ENCODE measurements at places on chromosomes 2 and 18.

DNA sequence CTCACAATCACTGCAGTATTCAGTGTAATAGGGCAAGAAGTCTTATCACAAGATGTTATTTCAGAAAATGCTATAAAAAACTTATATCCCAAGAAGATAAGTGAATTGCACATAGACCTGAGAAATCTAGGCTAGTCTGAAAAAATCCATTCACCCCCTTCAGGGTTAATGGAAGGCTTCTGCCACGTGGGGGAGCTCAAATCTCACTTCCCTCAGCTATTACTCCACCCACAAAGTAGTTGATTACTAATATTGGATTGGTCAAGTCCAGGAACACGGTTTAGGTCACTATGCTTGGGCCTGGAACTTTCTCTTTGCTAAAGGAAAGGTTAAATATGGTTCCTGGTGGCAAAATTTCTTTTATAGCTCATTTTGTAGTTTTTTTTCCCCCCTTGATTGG, 51.2 kb upstream of the ADAM23 start:
- DNase-seq: peak; percentile 11

DNA sequence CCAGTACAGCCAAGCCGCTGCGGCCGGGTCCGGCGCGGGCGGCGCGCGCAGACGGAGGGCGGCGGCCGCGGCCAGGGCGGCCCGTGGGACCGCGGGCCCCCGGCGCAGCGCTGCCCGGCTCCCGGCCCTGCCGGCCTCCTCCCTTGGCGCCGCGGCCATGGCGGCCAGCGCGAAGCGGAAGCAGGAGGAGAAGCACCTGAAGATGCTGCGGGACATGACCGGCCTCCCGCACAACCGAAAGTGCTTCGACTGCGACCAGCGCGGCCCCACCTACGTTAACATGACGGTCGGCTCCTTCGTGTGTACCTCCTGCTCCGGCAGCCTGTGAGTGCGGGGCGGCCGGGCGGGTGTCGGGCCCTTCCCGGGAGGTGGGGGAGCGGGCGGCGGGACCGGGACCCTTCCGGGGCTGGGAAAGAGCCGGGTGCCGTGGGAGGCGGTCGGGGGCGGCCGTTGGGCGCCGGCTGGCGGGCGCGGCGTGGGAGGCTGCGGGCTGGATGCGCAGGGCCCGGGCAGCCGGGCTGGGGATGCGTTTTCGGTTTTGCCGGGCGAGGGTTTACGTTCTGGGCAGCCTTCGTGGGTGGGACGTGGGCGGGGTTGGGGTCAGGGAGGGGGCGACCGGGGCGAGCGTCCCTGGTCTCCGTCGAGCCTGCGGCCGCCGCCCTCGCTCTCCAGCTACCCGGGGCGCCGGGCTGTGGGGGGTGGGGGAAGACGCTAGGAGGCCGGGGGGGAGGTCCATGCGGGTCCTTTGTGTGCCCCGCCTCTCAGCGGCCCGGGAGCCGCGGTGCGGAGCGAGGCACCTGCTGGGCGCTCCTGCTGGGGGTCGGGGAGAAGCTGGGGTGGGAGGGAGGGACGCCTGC, 537 bp downstream of the AGFG1 start:
- peak; percentile 33 for DNase-seq

DNA sequence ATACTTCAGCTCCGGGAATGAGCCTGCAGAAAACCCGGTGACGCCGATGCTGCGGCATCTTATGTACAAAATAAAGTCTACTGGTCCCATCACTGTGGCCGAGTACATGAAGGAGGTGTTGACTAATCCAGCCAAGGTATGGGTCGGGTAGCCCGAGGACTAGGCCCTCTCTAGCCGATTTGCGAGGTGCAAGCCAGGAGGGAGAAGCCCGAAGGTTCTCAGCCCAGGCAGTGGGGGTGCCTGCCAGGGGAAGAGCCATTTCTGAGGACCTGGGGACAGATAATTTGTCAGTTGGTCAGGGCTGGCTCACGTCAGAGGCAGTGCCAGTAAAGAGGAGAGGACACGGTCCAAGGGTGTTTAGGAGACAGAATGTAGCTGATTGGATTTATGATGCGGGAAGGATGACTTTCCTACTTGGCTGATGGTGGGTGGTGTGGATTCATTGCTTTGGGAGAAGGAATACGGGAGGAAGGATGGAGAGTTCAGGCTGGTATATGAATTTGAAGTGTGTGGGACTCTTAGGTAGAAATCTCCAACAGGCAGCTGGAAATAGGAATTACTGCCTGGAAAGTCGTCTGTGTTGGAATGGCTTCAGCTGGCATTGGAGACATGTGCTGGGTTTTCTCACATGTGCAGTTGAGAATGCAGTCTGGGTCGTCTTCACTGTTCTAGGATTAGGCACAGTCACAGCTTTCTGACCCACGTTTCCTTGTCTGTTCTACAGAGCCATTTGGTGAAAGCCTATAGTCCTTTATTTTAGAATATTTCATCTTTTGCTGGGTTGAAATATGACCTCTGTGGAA, 874 bp downstream of the NDUFAF7 start:
- no peak for DNase-seq

DNA sequence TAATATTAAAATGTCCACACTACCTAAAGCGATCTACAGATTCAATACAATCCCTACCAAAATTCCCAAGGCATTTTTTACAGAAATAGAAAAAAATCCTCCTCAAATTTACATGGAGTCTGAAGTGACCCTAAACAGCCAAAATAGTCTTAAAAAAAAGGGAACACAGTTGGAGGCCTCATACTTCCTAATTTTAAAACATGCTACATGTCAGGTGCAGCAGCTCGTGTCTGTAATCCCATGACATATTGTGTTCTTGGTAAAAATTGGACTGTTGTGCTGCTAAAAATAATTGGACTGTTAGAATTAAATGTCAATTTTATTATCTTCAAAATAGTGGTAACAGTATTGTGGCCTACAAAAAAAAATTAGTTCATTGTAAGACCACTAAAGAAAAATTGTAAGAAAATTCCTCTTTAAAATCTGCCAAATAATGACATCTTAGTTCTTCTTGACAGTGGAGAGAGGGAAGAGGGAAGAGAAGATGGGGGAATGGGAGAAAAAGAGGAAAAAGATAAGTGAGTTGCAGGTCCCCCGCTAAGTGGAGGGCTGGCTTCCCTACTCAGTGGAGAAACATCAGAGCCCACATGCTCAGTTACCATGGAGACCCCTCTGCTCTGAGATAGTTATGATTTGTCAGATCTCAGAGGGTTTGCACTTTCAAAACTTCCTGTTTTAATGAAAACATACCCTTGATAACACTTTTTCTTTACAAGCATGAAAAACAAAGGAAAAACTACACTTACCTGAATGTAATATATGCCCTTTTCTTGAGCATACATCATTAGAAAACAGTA, 46.5 kb downstream of the UNC50 start:
- peak; percentile 65 for DNase-seq

DNA sequence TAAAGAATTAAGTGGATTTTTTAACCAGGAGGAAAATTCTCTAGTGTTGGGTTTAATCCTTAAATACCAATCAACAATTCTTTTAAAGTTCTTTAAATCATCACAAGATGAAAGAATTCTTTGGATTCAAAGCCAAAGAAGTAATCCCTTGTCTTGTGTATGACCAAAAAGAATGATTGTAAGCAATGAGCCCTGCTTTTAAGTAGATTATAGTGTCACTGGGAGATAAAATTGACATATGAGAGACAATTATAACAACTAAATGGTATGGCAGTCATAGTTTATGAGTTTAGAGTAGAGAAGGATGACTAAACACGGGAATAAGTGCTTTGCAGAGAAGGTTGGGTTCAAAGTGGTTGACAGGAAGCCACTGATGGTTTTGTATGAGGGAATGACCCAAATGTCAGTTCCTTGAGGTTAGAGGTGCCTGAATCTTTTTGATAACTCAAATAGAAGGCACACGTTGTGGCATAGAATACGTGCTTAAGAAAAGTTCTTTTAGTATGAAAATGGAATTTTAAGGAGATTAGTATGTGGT, 199.6 kb upstream of the TCF4 start:
- DNase-seq: no peak

DNA sequence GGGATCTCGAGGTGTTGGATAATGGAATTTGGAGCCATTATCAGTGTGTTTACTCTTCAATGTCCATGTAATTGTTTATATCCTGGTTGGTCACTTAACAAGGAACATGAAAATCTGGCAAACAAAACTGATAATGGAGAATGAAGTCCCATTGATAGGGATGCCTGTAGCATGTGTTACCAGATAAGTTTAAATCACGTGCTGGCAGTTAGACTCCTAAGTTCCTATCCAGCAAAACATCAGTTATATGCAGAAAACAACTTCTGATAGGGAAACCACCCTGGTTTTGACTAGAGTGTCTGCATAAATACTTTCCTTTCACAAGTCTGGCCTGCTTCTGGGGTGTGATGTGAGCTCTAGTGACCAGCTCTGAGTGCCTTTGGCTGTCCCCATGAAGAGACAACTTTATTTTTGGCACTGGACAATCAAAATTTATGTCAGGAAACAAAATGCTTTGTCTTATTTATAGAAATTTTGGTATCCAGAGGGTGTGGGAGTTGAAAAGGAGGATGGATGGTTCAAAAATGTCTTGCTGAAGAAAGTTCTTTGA, 82.0 kb downstream of the FHOD3 start:
- DNase-seq: no peak
